ENCODE measurements at places on chromosomes 3 and 15.

- DNase-seq = no peak
Observed at GRCh38 chr3:33201195-33201594, 17.4 kb downstream of the SUSD5 start.

- DNase-seq = no peak
Observed at GRCh38 chr3:88369337-88369736, 219.6 kb downstream of the C3orf38 start.

DNA sequence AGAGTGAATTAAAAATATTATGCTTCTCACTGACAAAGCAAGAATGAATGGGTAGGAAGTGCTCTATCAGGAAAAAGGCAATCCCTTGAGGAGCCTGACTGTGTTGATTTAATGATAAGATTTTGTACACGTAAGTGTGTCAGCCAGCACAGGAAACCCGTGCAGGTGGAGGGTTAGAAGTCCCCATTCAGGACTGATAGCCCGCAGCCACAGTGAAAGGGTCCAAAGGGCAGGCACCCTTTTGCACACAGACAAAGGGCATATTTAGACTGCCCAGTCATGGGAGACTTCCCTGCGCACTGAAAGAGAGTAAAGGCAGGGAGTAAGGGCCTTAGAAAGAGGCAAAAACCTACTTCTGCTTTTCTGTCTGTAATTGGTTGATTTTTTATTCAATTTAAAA lies 26.4 kb upstream of the SKIL start:
- DNase-seq = no peak

GRCh38 chr15:44545913-44546802 lies 9.2 kb downstream of the EIF3J start:
- no peak for DNase-seq

- no peak for DNase-seq
Observed at GRCh38 chr15:80612118-80612823, 82.8 kb upstream of the ABHD17C start.
